AG09319 (cell line): ENCODE measurements at places on chromosomes 16 and 17.

GRCh38 chr16:88807142-88807625, 3.6 kb downstream of the CDT1 start:
- DNase-seq: no peak

DNA sequence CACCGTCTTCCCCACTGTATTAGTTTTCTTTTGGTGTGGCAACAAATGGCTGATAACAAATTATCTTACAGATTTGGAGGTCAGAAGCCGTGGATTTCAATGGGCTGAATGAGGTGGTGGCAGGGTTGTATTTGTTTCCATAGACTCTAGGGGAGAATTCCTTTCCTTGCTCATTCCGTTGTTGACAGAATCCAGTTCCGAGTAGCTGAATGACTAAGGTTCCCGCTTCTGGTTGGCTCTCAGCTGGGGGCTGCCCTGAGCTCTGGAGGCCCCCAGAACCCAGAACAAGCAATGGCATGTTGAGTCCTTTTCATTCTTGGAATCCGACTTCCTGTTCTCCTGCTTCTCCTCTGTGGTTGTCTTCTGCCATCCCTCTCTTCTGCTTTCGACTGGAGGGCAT, 280.4 kb downstream of the SNX29 start:
- no peak for DNase-seq

GRCh38 chr16:51433599-51433998, 282.5 kb upstream of the SALL1 start:
- DNase-seq: no peak

DNA sequence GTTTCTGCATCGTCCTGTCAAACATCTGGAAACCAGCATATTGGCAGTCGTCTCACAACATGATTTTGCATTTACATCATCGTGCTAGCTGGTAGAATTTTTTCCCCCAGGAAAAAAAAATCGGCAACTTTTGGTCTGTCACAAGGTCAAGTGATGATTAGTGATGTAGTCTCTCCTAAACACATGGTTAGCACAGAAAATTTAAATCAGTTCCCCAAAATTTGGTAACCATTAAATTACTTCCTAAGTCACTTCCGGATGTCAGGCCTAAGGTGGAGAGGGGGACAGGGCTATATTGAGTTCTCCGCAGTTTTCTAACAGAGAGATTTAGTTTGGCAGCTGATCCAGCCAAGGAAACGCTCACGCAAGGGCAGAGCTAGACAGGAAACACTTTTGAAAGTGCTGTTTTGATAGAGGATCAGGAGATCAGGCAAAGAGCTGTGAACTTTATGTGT, 271.0 kb upstream of the TBX2 start:
- peak; percentile 38 for DNase-seq

- peak; percentile 82 for DNase-seq
Observed at GRCh38 chr17:72120642-72121163, at the start of gene SOX9. Gene SOX9 (plus strand): TSS chr17:72121020. CDS start chr17:72121392, 372 bp downstream.

DNA sequence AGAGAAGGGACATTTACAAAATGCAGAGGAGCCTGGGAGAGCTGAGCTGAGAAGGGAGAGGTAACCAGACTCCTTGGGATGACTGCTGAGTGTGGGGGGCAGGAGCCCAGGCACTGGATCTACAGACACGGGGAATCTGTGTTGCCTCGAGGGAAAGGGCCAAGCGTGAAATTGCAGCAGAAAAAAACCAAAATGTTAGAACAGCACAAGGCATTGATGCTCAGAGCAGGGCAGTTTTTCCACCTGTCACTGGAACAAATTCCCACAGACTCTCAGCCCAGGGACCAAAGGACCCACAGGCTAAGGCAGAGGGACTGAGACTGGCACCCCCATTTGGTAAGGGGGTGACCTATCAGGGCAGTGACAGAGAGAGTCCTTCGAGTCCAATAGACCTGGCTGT, 2.0 kb downstream of the PITPNM3 start:
- no peak for DNase-seq

DNA sequence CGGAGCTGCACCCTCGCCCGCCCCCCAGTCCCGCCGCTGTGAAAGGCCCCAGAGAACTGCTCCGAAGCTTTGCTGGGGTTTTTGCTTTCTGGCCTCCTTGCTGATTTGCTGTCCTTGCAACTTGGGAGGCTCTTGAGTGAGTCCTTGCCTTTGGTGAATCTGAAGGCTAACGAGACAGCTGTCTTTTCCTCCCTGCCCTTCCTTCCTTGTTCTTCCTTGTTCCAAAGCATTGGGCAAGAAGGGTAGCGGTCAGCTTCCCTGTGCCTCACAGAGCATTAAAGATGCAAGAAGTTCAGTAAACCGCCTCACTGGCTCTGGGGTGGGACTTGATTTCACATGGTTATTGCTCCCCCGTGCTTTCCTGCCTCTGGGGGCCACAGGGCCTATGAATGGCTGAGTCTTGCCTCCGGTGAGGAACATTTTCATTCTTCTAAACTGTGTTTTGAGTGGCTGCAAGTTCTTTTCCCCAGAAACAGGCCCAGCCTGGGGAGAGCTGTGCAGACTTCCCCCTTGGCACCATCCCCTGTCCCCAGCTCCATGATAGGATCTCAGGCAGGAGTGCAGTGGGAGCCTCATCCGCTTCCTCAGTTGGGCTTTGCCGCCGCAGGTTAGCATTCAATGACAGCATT, 1.4 kb downstream of the YPEL2 start:
- no peak for DNase-seq

DNA sequence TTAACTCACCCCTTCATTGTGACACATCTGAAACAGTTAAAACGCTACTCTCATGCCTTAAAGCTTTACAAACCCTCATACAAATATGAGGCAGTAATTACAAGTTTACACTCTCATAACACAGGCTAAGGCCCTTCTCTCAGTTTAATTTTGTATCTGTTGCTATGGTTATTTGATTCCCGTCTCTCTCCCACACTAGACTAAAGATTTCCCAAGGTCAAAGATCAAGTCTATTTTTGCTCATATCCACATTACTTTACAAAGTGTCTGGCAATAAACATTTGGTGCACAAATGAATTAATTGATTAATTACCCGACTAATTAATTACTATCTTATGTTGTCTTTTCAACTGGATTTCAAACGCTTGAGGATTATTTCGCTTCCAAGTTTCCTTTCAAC, 86.4 kb upstream of the MYOCD start:
- DNase-seq: no peak

- no peak for DNase-seq
Observed at GRCh38 chr17:80872501-80873306, 118.9 kb upstream of the CHMP6 start.

DNA sequence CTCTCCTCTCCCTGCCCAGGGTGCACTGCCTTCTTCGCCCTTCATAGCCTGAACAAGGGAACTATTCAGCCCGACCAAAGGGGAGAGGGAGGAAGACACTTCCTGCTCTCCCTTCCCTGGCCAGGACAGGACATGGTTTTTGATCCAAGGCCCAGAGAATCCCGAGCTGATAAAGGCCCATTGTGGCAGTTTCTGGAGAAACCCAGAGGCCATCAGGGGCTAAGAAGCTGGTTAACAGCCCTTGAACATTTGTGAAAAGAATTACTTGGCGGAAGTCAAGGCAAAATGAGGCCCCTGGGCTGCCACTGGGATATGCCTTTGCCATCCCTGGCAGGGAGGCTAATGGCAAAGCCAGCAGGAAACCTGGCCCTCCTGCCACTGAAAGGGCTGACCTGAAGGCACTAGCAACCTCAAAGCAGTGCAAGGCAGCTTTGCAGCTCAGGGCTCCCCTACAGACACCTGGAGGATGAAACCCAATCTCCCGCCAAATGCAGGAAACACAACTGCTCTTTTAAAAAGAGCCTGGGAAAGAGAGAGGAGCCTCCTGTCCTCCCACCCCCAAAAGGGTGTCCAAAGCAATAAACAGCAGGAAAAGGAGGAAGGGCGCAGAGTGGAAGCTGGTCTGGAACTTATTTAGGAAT, 12.6 kb downstream of the PHB1 start:
- no peak for DNase-seq

GRCh38 chr17:73336408-73337329, 24.9 kb upstream of the CDC42EP4 start:
- no peak for DNase-seq

DNA sequence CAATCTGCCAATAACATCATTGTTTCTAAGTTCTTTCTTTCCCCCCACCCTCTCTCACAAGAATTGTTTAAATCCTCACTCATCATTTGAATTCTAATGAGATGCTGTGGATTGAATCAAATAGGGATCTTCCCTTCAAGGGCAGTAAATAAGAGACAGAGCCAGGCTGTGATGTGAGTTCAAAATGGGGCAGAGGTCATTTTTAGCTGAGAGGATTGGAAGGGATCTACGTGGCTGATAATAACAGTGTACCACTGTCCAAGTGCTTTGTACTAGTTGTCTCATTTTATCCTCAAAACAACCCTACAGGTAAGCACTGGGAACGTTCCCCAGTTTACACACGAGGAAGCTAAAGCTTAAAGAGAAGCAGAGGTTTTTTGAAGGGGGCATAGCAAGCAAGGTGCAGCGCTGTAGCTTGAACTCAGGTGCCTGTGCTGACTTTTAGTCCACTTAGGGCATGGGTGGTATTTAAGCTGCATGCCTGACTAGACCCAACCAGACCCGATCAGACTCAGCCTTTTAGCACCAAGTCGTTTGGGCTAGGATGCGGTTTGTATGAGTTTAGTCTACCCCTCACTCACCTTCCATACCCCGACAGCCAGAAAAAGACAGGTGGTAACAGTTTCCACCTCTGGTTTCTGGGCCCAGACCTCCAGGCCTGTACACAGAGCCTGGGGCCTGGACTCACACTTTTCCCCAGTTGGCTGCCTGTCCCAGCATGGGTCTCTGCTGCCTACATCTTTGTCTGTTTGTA, 39.2 kb upstream of the CCR7 start:
- DNase-seq: no peak

- DNase-seq: no peak
Observed at GRCh38 chr16:56936491-56936890, 4.5 kb downstream of the HERPUD1 start.

GRCh38 chr16:57548408-57548807, 6.0 kb downstream of the ADGRG5 start:
- no peak for DNase-seq

DNA sequence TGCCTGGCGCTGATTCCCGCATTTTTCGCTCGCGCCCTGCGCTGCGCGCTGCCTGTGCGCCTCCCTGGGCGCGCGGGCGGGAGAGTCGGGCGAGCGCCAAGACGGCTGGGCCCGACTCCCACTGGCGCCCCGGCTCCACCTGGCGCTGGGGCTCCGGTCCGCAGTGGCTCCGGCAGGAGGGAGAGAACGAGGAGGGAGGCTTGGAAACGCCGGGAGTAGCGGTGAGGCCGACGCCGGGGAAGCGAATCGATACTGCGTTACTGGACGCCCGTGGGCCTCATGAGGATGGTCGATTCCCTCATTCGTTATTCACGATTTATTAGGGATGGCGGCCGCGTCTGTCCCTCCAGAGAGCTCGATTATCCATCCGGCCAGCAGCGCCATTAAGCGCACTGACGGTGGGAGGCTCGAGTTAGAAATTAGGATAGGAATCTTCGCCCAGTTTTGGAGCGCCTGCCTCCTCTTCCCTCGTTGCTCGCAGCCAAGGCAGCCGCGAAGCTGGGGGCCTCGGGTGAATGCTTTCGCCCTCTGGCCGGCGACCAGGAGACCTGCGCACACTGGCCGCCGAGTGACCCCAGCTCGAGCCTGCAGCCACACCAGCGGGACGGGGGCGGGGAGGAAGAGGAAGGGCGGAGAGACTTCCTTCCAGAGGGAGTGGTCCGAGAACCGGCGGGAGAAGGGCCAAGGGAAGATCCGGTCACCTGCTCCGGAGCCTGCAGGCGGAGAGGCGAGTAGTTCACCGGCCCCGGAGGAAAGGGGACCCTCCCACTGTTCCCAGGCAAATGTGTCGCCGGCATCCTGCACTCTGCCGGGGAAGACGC, 1.3 kb upstream of the PCGF2 start:
- peak; percentile 43 for DNase-seq

- DNase-seq: no peak
Observed at GRCh38 chr17:19383681-19384470, 3.1 kb downstream of the MFAP4 start.

- DNase-seq: no peak
Observed at GRCh38 chr17:5282642-5283217, 646 bp downstream of the RABEP1 start.

DNA sequence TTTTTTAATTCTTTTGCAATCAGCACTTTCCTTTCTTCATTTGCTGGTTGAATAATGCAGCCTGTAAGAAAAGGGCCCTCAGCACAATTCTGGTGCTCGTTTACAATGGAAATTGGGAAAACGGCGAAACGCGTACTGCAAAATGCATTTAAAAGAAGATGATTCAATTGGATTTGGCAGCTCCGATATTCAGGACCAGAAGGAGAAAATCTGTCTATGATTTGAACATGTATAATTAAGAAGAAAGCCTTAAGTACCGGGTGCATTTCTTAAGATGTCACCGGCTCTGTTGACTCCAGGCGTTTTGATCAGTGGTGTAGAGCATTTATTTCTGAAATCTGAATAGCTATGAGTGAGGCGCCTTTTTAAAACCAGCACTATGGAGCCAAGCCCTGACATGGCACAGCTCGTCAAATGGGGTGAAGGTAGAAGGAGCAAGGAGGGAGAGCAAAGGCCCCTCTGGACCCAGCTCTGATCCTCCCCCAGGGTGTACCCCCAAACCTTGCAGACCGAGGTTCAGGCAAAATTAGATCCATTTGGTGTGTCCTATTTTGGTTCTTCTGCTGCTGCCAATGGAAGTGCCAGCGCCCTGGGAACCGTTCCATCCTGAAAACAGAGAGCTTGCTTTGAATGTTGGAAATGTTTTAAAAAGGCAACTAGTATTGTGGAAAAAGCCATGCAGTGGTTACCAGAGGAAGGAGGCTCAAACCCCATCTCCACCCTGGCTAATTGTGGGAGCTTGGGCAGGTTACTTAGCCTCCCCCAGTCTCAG, 161.4 kb upstream of the RPL38 start:
- DNase-seq: no peak

GRCh38 chr17:74339537-74340195, 13.6 kb downstream of the KIF19 start:
- DNase-seq: no peak

GRCh38 chr17:57675427-57676387, 69.4 kb downstream of the CCDC182 start:
- DNase-seq: no peak

- no peak for DNase-seq
Observed at GRCh38 chr16:84566545-84567257, 51.2 kb downstream of the COTL1 start.

GRCh38 chr16:75007443-75007842, 8.6 kb downstream of the ZNRF1 start:
- DNase-seq: no peak

- no peak for DNase-seq
Observed at GRCh38 chr17:3256575-3256974, 41.6 kb downstream of the OR3A1 start.

DNA sequence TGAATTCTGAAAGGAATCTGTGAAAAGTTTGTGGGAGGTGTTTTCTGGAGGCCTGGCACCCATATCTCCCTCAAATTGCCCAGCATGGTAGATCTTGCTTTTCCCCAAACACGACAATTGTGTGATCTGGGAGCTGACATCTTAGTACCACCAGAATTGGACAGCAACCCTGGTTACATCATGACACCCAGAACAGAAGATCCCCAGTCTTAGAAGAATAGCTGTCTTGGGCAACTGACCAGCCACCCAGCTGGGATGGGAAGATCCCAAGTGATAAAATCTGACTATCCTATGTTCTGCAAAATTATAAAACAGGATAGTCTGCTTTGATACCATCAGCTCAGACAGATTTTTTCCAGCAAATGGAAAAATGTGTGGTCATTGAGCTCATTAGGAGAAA, 235.3 kb downstream of the CDH13 start:
- no peak for DNase-seq
